ENCODE measurements at places on chromosomes 2 and 18.
A peak's percentile ranks its signal among the peaks of the same experiment; 100 is the strongest.

DNA sequence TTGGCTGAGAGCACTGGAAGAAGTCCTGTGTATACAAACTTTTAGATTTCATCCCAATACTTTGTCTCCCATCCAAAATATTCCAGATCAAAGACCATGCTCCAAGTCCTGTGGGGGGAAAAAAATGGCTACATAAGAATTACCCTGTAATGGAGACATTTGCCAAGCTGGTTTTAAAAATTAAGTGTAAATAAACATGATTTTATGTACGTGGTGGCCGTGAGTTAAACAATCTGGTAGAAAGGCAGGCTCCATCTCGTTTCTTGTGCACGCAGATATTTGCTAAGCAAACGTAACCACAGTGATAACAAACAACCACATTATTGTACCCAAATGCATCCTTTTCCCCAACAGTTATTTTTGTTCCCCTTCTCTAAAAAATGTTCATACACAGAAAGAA, 176.4 kb downstream of the ZNF516 start:
- no peak for DNase-seq

DNA sequence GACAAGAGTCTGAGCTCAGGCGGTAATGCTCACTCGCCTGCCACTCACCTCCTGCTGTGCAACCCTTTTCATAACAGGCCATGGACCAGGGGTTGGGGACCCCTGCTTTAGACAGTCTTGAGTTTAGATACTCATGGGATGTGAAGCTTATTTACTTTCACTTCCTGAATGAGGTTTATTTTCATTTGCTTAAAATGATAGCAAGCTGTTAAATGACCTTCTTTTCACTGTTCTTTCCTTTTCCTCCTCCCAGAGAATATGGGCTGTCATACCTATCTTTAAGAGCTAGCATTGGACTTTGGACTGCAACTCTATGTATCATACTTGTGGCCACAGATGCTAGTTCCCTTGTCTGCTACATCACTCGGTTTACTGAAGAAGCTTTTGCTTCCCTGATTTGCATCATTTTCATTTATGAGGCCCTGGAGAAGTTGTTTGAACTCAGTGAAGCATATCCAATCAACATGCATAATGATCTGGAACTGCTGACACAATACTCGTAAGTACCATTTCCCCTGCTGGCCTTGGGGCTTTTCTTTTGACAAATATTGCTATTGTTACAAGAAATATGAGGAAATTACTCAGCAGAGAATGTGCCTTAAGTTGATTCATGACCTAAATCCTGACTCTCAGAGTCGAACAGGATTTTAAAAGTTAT, 168.5 kb downstream of the DPP4 start:
- no peak for DNase-seq

GRCh38 chr2:158321264-158321663, 135.3 kb downstream of the CCDC148 start:
- no peak for DNase-seq

DNA sequence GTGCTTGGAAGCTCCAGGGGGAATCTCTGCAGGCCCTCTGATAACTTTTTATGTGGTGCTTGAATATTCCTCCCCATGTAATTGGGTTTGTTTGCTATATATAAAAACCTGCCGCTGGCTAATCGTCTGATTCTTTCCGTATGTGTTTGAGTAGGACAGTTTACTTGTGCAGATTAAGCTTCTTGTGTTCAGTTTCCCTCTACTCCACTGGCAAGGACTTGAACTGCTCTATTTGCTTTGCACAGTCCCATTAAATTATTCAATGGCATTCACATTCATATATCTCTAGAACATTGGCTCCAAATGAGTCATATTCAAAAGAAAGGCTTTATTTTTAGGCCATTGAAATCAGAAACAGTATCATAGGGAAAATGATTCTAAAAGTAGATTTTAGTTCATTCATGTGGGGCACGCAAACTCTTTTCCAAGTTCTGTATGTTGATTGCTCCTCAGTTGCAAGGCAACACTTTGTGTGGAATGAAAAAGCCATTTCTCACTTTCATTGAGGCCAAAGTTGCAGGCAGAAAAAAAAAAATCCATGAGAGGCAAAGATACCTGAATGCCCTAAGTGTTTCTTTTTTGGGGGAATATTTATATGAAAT, 1682.3 kb upstream of the PIK3C3 start:
- DNase-seq: no peak

GRCh38 chr2:137254052-137254451, 488.7 kb downstream of the THSD7B start:
- DNase-seq: no peak

DNA sequence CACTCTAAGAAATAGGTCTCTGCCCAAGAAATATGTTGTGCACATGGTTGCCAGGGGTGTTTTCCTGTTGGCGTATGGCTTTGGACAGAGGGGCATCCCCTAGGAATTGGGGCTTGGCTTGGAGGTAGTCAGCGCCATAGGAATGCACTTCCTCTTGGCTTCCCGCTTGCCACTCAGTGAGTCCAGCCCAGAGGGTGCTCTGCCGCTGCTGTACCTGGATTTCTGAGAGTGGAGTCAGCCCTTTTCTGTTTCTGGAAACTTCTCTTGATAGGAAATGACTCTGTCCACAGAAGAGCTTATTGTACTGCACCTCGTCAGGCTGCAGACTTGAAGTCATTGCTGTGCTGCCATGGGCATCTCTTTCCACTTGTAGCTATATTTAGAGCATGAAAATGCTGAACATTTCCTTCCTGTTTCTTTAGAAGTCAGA, 116.7 kb upstream of the MGAT5 start:
- DNase-seq: no peak

DNA sequence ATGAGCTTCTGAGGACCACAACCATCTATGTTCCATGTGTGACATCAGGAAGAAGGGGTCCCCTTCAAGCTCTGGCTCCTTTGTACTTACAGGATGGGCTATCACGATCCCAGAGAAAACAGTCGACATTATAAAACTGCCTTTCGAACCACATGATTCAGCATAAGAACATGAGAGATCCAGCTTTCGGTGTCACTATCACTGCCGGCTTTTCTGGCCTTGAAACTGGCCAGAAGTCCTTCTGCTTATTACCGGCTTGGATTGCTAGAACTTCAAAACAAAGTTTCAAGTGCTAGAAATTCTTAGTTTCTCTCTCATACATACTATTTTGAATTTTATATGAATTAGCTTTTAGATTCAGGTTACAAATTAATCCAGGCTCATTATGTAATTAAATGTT, 138.9 kb downstream of the PID1 start:
- DNase-seq: no peak

DNA sequence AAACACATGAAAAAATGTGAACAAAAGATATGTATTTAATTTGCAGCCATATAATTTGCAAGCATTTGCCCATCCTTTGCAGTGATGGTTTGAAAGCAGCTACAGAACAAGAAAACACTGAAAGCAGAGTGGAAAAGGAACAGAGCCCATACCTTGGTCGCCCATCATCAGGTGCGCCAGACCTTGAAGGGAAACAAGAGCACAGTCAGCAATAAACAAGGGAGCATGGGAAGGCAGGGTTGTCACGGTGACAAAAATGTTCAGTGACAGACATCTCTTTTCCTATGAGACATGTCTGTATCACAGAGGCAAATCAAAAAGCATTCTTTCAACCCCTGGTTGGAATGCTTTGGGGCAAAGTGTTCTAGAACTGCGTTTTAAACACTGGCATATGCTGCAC, 109.4 kb downstream of the NRXN1 start:
- no peak for DNase-seq

DNA sequence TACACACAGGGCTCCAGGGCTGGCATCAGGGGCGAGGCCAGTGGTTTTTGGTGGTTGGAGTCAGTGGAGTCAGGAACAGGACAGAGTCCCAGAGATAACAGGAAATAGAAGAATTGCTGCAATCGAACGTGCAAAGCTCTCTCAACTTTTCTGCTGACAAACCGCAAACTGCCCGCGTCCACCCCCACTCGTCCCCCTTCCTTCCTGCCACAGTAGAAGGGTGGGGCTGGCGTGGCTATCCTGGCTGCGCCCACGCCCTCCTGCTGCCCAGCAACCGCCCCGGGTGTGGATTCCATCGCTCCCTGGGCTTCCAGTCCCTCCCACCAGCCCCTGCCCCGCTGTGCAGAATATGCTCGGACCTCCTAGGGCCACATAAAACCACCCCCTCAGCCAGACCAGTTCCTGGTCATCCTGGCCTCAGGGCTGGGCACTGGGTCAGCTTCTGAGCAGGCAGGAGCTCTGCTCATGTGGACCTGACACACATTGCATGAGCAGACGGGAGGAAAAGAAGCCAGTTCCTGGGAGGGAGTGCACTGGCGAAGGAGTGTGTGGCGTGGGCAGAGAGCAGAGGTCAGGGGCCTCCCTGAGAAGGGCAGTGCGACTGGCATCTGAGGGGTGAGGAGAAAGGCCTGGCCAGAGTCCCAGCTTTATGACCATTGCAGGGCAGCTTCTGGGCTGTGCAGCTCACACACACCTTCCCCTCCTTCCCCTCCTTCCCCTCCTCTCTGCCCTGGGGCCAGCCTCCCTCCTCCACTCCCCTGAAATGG, 85.4 kb upstream of the ATG16L1 start:
- DNase-seq: no peak

- DNase-seq: peak; percentile 37
These were observed 882 bp downstream of the ZBTB14 start for GRCh38 chr18:5294457-5295230.

Measured in stimulated activated CD4-positive, alpha-beta T cell treated with anti-CD3 and anti-CD28 coated beads, Interleukin-15, amount 100 ng/mL, for 1 hour (primary cell).